PC-3 (cell line): ENCODE measurements at places on chromosomes 2 and 18. TPM values are rescaled to one million over a fixed set of nuclear protein-coding genes. Genes with fewer than 3 reads are reported as not detected.

DNA sequence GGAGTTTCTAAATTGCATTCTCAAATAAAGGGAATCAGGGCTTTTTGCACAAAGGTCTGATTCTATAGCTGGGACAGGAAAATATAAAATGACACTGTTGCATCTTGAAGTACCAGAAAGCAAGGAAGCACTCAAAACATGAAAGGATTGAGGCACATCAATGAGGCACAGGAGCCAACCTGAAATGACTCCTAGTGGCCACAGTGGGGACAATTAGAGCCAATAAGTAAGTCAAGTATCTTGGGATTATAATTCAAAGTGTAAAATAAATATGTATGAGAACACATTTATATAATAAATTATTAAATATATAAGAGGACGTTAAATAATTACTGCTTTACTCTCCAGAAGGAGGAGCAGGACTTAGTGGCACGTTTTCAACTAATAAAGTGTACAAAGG lies 1259.5 kb upstream of the CDH2 start:
- no peak for DNase-seq

DNA sequence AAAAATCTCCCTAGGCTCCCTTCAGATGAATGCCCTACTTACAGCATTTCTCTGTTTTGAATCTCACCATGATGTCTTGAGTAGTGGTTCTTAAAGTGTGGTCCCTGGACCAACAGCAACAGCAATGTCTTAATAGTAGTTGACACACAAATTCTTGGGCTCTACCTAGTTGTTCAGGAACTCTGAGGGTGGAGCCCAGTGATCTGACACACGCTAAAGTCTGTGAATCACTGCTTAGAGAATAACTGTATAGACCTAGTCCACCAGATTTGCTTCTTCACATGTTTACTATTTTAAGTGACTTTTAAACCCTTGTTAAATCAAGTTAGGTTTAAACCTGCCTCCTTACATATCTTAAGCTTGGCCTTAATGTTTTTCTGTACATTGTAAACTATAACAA lies 47.6 kb upstream of the ARHGAP15 start:
- no peak for DNase-seq

- no peak for DNase-seq
Measured at GRCh38 chr2:25372405-25373268, 30.9 kb upstream of the DNMT3A start.

DSC3 gene
- total RNA-seq: 11.1 and 14.6 TPM in 2 replicates

RAD51AP2 gene
- total RNA-seq: not detected in 2 replicates

DNA sequence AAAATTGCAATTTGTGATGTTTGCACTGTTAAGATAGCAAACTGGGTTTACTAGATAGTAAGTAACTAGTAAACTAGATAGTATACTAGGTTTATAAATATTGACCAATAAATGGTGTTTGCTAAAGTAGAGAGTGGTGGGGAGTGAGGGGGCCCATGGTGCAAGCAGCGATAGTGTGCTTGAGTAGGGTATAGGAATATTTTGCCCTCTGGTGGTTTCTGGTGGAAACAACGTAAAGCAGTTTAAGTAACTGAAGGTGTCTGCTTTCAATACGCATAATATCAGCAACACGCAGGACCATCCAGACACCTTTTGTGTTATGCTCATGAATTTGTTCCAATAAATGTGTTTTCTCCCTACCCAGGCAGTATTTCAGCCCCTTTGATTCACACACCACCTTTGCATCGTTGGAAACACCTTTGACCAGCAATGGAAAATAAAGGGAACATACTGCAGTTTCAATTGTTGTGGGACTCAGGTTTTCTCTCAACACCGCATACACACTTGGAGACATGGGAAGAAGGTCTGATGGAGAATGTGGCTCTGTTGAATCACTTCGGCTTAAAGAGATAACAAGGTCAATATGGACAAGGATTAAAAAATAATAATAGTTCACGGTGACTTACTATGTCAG lies 16.7 kb upstream of the STAT1 start:
- peak; percentile 64 for DNase-seq

TNFAIP6 gene
- total RNA-seq: not detected in 2 replicates

DNA sequence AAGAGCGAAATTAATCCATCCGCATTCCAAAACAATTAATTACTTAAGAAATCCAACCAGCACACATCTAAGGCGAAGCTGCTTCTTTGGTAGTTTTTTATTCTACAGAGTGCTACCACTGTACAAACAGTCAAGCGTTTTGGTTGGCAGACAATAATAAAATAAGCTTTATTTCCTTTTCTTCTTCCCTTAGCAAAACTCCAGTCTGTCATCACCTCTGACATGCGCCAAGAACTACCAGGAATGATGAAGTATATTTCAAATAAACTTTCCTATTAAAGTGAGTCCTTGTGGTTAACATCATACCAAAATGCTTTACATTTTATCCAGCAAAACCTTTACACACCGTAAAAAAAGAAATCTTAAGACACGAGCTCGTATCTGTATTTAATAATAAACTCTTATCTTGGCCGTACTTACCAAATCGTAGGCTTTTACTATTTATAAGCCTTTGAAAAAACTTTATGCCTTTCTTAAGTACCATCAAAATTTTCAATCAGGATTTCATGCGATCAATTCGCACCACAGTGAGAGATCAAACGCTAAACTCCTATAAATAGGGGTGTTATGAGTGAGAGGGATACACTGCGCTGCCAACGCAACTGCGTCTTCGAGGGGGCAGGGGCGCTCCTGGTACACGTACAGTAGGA lies 1.3 kb downstream of the ATL2 start:
- DNase-seq: peak; percentile 16
